IMR-90 (cell line): ENCODE measurements at places on chromosomes 4 and X. TPM values are rescaled to one million over a fixed set of nuclear protein-coding genes. Genes with fewer than 3 reads are reported as not detected.

Gene MED14
- 16.4 and 17.6 TPM in 2 replicates for total RNA-seq

Gene PLS3
- total RNA-seq, result 252 and 370 TPM in 2 replicates

Gene SLC26A1
- not detected in 2 replicates for total RNA-seq

Gene MFAP3L
- total RNA-seq, result 0.28 and 0.36 TPM in 2 replicates

Gene EDA2R
- total RNA-seq, result 22.8 and 23.8 TPM in 2 replicates

Gene REPS2
- 0.18 and 0.28 TPM in 2 replicates for total RNA-seq

Gene ZXDB
- total RNA-seq, result 5.2 and 6.7 TPM in 2 replicates

Gene KCNIP4
- not detected in 2 replicates for total RNA-seq

Gene SH2D1A
- total RNA-seq, result not detected in 2 replicates

Gene LRIT3
- total RNA-seq, result not detected in 2 replicates

GRCh38 chrX:73127700-73128241 lies 48.5 kb upstream of the PABPC1L2A start:
- no peak for DNase-seq
- H3K36me3 ChIP-seq, result no peaks in the 10 kb centered on the region
- H3K27ac ChIP-seq, result no peak overlapping the region

- H3K27me3 ChIP-seq, result no peaks in the 10 kb centered on the region
- H3K36me3 ChIP-seq, result no peaks in the 10 kb centered on the region
- no peak for DNase-seq
- no peak overlapping the region for H3K27ac ChIP-seq
- H3K4me3 ChIP-seq, result no peak overlapping the region
Observed at GRCh38 chr4:71063711-71064110, 70.3 kb downstream of the DCK start.

GRCh38 chr4:139606579-139607501 lies 50.8 kb upstream of the SETD7 start:
- peak; percentile 70 for DNase-seq
- H3K4me3 ChIP-seq, result no peak overlapping the region
- no peaks in the 10 kb centered on the region for H3K36me3 ChIP-seq
- H3K27me3 ChIP-seq, result peaks cover 14% of the 10 kb centered on the region
- no peak overlapping the region for H3K27ac ChIP-seq
- peaks cover 5% of the 10 kb centered on the region; the same call in 1 of the 2 replicates for H3K4me1 ChIP-seq

DNA sequence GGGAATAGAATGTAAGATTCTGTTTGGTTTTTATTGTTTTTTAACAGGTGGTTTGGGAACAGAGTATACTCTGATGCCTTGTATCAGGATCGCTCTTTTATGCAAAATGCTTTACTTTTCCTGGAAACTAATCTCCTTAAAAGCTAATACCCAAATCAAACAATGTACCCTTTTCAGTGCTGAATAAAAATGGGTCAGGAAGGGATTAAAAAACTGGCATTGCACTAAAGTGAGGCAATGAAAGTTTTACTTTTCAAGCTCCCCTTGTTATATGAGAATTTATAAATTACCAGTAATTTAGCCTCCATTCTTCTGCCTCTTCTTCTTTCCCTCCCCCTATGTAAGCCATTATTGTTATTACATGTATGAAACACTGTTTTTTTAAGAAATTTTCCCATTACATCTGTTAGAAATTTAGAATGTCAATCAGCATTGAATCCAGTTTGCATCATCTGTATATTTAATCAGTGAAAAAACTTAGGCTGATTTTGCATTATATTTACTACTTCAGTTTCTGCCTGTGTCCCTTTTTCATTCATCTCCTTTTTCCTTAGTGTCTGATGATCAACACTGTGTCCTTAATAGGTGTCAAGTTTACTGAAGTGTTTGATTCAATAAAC lies 89.7 kb upstream of the NPNT start:
- no peak overlapping the region for H3K4me3 ChIP-seq
- H3K4me1 ChIP-seq, result no peaks in the 10 kb centered on the region
- DNase-seq, result no peak
- no peaks in the 10 kb centered on the region for H3K36me3 ChIP-seq

- H3K27ac ChIP-seq, result no peak overlapping the region
- H3K27me3 ChIP-seq, result no peaks in the 10 kb centered on the region
- no peaks in the 10 kb centered on the region for H3K36me3 ChIP-seq
Observed at GRCh38 chr4:127748957-127749356, 18.8 kb downstream of the SLC25A31 start.

DNA sequence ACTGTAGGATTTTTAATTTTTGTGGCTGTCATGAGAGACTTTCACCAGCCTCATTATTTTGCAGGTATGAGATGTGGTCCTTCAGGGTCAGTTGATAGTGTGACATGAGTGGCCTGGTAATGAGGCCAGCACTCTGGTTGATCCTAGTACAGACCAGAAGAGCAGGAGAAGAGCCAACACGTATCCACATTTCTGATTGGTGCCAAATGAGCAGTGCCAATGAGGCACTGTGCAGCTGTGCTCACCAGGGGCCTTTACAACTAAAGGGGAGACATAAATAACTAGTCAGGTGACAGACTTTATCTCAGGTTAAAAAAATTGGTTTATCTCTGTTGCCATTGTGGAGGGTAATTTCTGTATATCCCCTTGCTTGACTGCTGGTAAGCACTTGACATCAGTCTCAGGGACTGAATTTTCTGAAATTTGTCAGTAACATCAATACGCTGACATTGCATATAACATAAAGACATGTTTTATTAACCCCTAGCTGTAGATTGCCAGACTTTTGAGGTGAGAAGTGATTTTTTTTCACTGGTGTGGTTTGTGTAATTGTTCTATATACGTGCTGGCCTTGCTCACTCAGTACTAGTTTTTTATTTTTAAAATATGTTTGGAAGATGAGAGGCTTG lies 101.2 kb downstream of the AFF1 start:
- no peaks in the 10 kb centered on the region for H3K36me3 ChIP-seq
- no peak overlapping the region for H3K4me3 ChIP-seq
- no peak for DNase-seq
- H3K27ac ChIP-seq, result no peak overlapping the region
- H3K4me1 ChIP-seq, result peaks cover 31% of the 10 kb centered on the region

- no peak for DNase-seq
- no peak overlapping the region for H3K4me3 ChIP-seq
- no peaks in the 10 kb centered on the region for H3K27me3 ChIP-seq
- H3K4me1 ChIP-seq, result no peaks in the 10 kb centered on the region
- no peak overlapping the region for H3K27ac ChIP-seq
Observed at GRCh38 chrX:18971506-18971905, 12.4 kb downstream of the PHKA2 start.

GRCh38 chr4:77859256-77859655 lies 3.4 kb upstream of the MRPL1 start:
- DNase-seq, result no peak
- no peak overlapping the region for H3K27ac ChIP-seq
- H3K4me1 ChIP-seq, result peaks cover 1% of the 10 kb centered on the region; the same call in 1 of the 2 replicates

GRCh38 chr4:78787392-78788006 lies 11.3 kb downstream of the BMP2K start:
- H3K27me3 ChIP-seq, result no peaks in the 10 kb centered on the region
- no peak overlapping the region for H3K4me3 ChIP-seq
- no peak for DNase-seq
- H3K27ac ChIP-seq, result no peak overlapping the region
- no peaks in the 10 kb centered on the region for H3K36me3 ChIP-seq
- H3K4me1 ChIP-seq, result no peaks in the 10 kb centered on the region; the same call in 1 of the 2 replicates

- no peak overlapping the region for H3K27ac ChIP-seq
- no peak overlapping the region for H3K4me3 ChIP-seq
- no peaks in the 10 kb centered on the region for H3K36me3 ChIP-seq
- DNase-seq, result no peak
- no peaks in the 10 kb centered on the region for H3K27me3 ChIP-seq
Observed at GRCh38 chrX:134683351-134684005, 25.2 kb upstream of the PLAC1 start.

DNA sequence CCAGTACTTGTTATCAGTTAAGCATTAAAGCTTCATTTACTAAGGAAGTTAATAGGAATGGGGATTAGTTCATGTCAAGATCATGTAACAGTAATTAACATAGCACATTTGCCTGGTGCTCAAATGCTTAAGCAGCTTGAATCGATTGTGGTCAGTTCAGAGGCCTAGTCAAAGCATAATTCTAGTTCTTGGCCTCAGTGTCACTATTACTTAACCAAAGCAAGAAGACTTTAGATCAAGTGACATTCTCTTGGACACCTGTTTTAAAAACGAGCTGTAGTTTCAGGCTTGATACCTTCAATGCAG lies 115.2 kb upstream of the BMPR1B start:
- peak; percentile 5 for DNase-seq
- no peaks in the 10 kb centered on the region for H3K27me3 ChIP-seq
- peaks cover 2% of the 10 kb centered on the region; the same call in 1 of the 2 replicates for H3K4me1 ChIP-seq
- H3K4me3 ChIP-seq, result no peak overlapping the region
- H3K36me3 ChIP-seq, result peaks cover 5% of the 10 kb centered on the region; the same call in 1 of the 2 replicates

GRCh38 chr4:118936406-118936805 lies 47.8 kb downstream of the SYNPO2 start:
- no peak overlapping the region for H3K4me3 ChIP-seq
- H3K36me3 ChIP-seq, result no peaks in the 10 kb centered on the region
- no peak overlapping the region for H3K27ac ChIP-seq
- no peaks in the 10 kb centered on the region; the same call in 1 of the 2 replicates for H3K27me3 ChIP-seq
- no peaks in the 10 kb centered on the region for H3K4me1 ChIP-seq
- no peak for DNase-seq

DNA sequence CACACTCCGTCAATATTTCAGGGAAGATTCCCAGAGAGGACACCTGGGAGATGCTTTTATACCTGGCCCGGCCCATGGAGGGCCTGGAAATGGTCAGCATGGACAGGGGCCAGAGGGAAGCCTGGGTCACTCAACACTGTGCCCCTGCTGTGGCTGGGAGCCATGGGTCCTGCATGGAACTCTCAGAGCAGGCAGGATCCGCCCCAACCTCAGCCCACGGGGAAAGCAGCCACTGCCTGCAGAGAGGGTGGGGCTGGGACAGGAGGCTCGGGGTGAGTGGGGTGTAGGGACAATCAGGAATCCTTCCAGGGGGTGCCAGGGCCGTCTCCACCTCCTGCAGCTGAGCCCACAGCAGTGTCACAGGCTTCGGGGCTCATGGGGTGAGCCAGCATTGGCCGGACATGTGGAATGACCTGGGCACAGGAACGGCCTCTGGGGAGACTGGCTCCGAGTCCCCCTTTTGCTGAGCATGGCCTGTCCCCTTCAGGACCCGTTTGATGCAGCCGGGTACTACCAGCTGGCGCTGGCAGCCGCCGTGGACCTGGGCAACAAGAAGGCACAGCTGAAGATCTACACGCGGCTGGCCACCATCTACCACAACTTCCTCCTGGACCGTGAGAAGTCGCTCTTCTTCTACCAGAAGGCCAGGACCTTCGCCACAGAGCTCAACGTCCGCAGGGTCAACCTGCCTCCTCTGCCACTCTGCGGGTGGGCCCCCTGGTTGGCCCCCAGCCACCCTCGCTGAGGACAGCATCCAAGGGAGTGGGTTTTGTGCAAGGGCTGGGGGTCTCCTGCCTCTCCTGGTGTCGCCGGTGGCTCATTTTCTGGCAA lies 29.1 kb upstream of the HTRA3 start:
- H3K27me3 ChIP-seq, result no peaks in the 10 kb centered on the region; the same call in 1 of the 2 replicates
- H3K36me3 ChIP-seq, result no peaks in the 10 kb centered on the region
- no peak overlapping the region for H3K4me3 ChIP-seq
- no peak for DNase-seq
- H3K4me1 ChIP-seq, result peaks cover 5% of the 10 kb centered on the region

GRCh38 chrX:42241421-42241820 lies 318.1 kb upstream of the CASK start:
- no peak overlapping the region for H3K4me3 ChIP-seq
- DNase-seq, result no peak
- H3K27ac ChIP-seq, result no peak overlapping the region
- peaks cover 6% of the 10 kb centered on the region for H3K27me3 ChIP-seq
- H3K36me3 ChIP-seq, result no peaks in the 10 kb centered on the region

DNA sequence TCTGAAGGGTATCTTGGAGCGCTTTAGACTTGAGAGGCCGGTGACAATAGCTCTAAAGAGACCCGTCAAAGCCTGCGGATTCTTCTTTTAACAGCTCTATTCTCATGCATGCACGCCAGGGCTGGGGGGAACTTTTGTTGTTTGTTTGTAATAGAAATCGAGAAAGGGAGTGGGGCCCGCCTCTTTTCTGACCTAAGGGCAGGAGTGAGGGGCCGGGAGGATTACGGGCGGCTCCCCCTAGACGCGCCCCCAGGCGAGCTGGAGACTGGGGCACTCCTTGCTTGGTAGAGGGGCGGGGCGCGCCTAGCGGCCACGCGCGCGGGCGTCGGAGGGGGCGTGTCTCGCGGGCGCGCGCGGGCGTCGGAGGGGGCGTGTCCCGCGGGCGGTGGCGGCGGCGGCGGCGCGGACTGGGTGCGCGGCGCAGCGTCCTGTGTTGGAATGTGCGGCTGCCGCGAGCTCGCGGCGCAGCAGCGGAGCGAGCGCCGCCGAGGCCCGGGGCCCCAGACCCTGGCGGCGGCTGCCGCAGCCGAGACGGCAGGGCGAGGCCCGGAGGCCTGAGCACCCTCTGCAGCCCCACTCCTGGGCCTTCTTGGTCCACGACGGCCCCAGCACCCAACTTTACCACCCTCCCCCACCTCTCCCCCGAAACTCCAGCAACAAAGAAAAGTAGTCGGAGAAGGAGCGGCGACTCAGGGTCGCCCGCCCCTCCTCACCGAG lies at the start of gene REST:
Gene REST, plus strand, starts transcription at position 412 of the 717 bp plus-strand sequence. CDS start 2,739 bp downstream, outside the sequence.
- peak within 1 kb of the TSS; percentile 76 for H3K4me3 ChIP-seq
- DNase-seq, result peak; percentile 52
- peaks cover 7% of the 10 kb centered on the region; the same call in 1 of the 2 replicates for H3K4me1 ChIP-seq
- H3K36me3 ChIP-seq, result peaks cover 6% of the 10 kb centered on the region

DNA sequence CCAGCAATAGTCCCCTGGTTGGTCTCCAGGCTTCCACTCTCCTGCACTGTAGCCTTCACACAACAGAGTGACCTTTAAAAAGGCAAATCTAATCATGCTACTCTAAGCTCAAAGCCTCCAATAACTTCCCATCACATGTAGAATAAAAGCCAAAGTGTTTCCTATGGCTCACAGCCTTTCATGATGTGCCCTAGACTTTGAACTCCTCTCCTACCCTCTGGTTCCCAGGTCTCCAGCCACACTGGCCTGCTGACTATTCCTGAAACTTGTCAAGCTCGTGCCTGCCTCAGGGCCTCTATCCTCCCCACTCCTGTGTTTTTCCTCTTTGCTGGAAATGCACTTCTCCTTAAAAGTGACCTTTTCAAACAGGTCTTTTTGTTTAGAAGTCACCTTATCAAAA lies 3.1 kb downstream of the MANBA start:
- no peak for DNase-seq
- no peaks in the 10 kb centered on the region for H3K36me3 ChIP-seq
- no peak overlapping the region for H3K27ac ChIP-seq

DNA sequence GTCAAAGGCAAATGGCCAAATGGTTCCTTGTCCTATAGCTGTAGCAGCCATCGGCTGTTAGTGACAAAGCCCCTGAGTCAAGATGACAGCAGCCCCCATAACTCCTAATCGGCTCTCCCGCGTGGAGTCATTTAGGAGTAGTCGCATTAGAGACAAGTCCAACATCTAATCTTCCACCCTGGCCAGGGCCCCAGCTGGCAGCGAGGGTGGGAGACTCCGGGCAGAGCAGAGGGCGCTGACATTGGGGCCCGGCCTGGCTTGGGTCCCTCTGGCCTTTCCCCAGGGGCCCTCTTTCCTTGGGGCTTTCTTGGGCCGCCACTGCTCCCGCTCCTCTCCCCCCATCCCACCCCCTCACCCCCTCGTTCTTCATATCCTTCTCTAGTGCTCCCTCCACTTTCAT lies 3.8 kb upstream of the OPN1LW start:
- peaks cover 12% of the 10 kb centered on the region for H3K27me3 ChIP-seq
- H3K4me3 ChIP-seq, result no peak overlapping the region
- no peaks in the 10 kb centered on the region for H3K36me3 ChIP-seq
- DNase-seq, result no peak
- H3K27ac ChIP-seq, result no peak overlapping the region
- H3K4me1 ChIP-seq, result no peaks in the 10 kb centered on the region

GRCh38 chr4:95268819-95269565 lies 279.8 kb downstream of the UNC5C start:
- no peaks in the 10 kb centered on the region for H3K4me1 ChIP-seq
- peak; percentile 7 for DNase-seq
- no peaks in the 10 kb centered on the region for H3K36me3 ChIP-seq
- H3K27ac ChIP-seq, result no peak overlapping the region
- no peaks in the 10 kb centered on the region for H3K27me3 ChIP-seq
